Activated CD4-positive, alpha-beta memory T cell treated with anti-CD3 and anti-CD28 coated beads, Interleukin-2, amount 10 ng/mL, durations not matched to agents 7 days and 5 days (primary cell): ENCODE measurements at places on chromosomes 4 and X.
A peak's percentile ranks its signal among the peaks of the same experiment; 100 is the strongest.

GRCh38 chr4:186297013-186297645 is 31.1 kb downstream of the F11 start:
- no peak for DNase-seq

GRCh38 chr4:20394512-20394911 is 142.8 kb downstream of the SLIT2 start:
- DNase-seq: no peak

- peak; percentile 56 for DNase-seq
These were observed 189.8 kb upstream of the AFF2 start for GRCh38 chrX:148310426-148311165.

DNA sequence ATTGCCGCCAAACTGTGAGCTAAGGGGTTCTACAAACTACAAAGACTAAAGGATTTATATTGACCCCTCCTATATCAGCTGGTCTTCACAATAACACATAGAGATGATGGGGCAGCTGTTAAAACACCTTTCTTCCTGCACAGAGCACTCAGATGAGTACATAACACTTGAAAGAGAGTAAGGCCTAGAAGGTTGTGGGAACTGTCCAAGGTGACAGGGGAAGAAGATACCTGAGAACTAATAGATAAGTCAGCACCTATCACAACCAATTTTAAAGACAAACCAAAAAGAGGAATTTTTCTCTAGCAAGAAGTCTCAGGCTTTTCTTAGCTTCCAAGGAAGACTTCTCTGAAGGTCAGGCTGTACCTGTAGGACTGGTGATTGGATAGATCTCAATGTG is 19.1 kb upstream of the CXCL6 start:
- DNase-seq: no peak

GRCh38 chr4:52377563-52377962 is 281.5 kb downstream of the USP46 start:
- DNase-seq: no peak

DNA sequence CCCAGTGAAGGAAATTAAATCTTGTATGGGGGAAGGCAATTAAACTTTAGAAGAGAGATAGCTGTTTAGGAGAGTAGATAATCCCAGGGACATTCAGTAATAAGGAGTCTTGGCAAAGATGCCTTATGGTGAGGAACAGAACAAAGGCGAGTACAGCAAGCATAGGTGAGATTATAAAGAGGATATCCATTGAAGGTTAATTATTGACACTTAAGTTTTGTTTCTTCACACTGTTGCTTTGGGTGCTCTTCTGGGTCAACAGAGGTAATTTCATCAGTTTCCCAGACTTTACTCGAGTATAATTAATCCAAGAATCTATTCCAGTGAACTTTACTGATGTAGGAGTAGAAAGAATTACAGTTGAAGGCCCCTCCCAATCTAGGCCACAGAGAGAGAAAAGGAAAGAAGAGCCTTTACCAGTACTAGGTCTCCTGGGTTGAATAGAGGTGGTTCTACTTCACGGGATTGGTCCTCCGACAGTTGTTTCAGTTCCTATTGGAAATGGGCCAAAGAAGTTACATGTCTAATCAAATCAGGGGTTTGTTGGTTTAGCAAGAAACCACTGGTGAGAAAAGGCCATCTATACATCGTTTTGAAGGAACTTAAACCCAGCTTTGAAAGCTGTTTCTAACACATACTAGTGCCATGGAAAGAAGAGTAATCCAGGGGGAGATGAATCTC is 27.2 kb downstream of the EPGN start:
- no peak for DNase-seq

GRCh38 chr4:148094149-148094548 is 348.1 kb downstream of the NR3C2 start:
- no peak for DNase-seq

- DNase-seq: no peak
These were observed 5.4 kb downstream of the UGT2B4 start for GRCh38 chr4:69490271-69490670.

GRCh38 chr4:80922941-80923340 is 107.6 kb upstream of the BMP3 start:
- DNase-seq: no peak

GRCh38 chr4:8607603-8608481 is 15.3 kb downstream of the CPZ start:
- peak; percentile 32 for DNase-seq

DNA sequence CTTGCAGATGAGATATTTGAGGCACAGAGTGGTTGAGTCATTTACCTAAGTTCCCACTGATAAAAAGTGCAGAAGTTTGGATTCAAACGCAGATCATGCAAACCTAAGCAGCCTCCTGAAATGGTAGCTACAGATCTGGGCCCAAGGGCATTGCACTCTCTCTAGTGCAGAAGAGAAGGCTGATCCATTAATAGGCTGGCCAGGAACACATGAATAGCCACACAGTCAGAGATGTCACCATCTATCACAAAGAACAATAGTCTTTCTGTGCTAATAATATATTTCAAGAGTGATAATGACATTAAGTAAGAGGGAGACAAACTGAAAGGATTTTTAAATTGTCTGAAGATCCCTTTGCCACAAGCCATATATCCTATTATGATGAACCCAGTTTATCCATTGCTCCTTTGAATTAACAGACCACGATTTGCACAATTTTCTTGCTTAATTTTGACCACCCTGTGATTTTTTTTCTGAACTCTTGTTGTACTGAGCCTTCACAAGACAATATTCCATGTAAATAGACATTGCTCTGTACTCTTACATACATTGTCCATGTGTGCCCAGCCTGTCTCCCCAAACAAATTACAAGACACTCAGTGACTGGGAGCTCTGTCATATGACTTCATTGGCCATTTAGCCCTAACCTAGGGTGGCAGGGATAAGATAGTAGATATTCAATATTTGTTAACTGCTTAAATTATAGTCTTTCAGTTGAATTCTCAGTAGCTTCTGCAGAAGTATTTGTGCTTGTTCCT is 112.4 kb upstream of the RBPJ start:
- no peak for DNase-seq

GRCh38 chr4:21577056-21577455 is 371.5 kb downstream of the KCNIP4 start:
- DNase-seq: no peak

- DNase-seq: no peak
These were observed 8.1 kb downstream of the ODAM start for GRCh38 chr4:70203601-70204000.

DNA sequence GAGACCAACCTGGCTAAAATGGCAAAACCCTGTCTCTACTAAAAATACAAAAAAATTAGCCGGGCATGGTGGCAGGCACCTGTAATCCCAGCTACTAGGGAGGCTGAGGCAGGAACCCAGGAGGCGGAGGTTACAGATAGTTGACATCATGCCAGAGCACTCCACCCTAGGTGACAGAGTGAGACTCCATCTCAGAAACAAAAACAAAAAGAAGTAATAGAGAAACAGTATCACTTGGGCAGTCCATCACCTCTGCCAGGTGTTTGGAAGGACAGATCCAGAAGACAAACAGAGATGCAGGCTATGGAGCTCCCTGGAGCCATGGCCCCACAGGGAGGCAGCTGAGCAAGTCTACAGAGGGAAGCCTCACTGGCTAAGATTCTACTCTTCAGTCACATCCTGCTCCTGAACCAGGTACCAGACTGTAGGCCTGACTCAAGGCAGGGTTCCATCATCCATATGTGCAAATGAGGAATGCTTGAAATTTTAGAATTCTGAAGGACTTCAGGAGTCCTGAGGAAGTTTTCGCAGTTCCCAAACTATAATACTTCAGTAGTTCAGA is 81.4 kb upstream of the CPEB2 start:
- DNase-seq: peak; percentile 34

- DNase-seq: no peak
These were observed 16.3 kb upstream of the ZNF827 start for GRCh38 chr4:145954924-145955339.

DNA sequence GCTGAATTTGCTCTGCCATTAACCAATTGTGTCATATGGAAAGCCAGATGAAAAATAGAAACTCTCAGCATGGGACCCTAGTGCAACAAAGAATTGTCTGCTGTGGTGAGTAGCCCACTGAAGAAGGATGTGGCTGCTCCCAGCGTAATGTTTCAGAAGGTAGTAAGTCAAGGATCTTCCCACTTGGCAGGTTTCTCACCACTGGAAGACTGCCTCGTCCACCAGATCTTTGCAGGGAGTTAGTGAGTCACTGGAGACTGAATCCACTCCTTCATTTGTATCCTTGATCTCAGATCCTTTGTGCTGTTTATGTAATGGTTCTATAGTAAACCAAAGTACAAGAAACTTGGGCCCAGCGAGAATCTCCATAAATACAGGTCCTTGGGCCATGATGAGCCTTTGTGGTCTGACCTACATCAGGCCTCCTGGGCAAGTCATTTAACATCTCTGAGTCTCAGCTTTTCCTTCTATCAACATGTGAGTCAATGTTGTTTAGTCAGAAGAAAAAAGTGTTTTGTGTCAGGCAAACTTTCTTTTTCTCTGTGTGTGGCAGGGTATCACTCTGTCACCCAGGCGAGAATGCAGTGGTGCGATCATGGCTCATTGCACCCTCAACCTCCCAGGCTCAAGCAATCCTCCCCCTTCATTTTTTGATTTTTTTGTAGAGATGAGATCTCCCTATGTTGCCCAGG is 78.0 kb upstream of the CCDC160 start:
- DNase-seq: no peak

GRCh38 chr4:121998024-121998423 is 46.2 kb upstream of the TRPC3 start:
- peak; percentile 17 for DNase-seq

DNA sequence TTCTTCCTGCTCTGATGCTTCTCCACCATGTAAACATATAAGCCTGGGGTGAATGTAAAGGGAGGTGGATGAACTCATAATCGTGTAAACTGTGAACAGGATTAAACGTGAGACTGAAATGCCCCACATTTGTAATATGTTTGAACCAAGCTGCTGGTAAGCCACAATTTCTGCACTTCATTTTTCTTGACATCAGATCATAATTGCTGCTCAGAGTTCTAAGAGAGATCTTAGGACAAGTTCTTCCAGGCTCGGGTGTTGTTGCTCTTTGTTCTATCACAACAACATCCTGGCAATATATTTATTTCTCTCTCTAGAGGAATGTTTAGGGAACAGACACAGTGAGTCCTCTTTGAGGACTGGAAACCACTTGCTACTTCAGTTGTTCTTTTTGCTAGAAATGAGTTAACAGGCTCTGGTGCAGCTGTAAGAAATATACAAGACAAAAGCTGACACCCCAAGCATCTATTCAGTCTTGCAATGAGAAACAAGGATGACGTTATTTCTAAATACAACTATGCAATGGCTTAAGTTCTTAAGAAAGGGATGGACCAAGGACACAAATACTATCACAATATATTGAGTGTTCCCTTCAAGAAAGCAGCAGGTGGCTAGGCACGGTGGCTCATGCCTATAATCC is 59.6 kb downstream of the LNX1 start:
- DNase-seq: no peak

DNA sequence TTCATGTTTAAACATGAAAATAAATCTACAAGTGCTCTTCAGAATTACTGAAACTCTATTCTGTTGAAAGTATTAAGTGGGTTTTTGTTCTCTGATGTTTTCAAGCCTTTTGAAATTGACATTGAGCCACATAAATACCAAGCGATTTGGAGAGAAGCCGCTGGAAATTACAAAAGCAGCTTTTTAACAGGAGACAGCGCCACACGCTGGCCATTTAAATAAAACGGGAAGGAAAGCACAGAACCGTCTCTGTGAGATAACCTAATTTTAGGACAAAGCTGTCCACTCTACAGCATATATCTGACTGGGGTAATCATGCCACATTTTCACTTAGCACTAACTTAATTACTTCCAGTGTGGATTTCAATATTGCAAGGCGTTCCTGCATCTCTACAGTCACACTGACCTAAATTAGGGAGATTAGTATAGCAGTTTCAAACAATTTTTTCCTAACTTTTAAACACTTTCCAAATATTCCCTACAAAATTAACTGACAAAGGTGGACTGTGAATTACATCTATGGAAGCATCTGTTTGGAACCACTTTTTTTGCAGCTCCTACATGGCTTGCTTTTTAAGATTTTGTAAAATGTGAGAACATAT is 6.8 kb upstream of the ANOS1 start:
- DNase-seq: peak; percentile 21

- DNase-seq: no peak
These were observed 28.4 kb upstream of the SULT1E1 start for GRCh38 chr4:69888336-69888735.

GRCh38 chrX:150352114-150352513 is 11.0 kb upstream of the MAMLD1 start:
- no peak for DNase-seq

GRCh38 chr4:1195109-1195671 is 22.8 kb upstream of the SPON2 start:
- DNase-seq: peak; percentile 15

GRCh38 chr4:98617358-98618047 is 40.9 kb downstream of the TSPAN5 start:
- DNase-seq: no peak

- DNase-seq: peak; percentile 40
These were observed 67.3 kb upstream of the VBP1 start for GRCh38 chrX:155148724-155149537.

DNA sequence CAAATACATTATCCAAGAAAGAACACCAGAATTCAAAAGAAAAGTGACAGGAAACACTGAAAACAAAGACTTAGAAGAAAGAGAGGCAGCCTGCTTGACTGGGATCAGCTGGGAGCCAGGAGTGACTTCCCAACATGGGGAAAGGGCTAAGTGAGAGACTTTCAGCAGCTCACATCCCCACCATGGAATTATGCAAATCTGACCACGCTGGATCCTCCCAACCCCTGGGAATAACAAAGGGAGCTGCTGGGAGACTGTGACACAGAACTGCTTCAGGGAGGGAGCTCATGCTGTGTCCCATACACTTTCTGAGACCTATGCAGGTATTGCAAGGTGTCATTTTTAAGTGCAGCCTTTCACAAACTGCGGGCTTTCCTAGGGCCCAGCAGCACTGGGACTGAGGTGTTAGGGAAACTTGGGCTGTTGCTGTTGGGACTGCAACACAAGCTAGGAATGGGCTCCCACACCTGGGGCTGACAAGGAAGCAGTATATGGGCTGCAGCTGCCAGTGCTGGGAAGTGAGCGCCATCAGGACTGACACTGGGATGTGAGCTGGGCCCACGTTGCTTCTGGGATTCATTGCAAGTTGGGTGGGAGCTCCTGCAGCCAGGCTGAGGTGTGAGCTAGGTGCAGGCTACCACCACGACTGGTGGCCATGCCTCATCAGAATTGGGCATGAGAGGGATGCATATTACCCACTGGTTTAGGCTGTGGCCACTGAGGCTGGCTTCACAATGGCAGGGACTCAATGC is 139.1 kb downstream of the KDR start:
- no peak for DNase-seq

GRCh38 chrX:43631841-43632240 is 24.3 kb upstream of the MAOA start:
- DNase-seq: no peak

GRCh38 chrX:148956352-148956751 is 455.9 kb downstream of the AFF2 start:
- no peak for DNase-seq

DNA sequence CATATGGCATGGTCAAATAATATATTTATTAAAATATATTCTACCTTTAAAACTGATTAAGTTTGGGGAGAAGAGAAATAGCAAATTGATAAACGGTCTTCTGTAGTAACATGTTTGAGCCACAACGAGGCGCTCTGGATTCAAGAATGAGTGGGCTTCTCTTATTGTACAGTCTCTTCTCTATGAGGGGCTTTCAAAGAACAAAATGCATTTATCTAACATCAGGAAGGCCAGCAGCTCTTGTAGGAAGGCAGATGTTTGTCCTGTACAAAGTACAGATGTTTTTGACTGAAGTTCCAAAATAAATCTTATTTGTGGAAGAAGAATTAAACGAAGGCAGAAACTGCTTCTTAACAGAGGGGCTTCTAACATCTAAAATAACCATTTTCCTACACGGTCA is 153.6 kb downstream of the RASL11B start:
- no peak for DNase-seq

GRCh38 chrX:74536832-74537371 is 77.5 kb downstream of the RLIM start:
- DNase-seq: no peak
